ENCODE measurements at places on chromosomes 2 and 18.

DNA sequence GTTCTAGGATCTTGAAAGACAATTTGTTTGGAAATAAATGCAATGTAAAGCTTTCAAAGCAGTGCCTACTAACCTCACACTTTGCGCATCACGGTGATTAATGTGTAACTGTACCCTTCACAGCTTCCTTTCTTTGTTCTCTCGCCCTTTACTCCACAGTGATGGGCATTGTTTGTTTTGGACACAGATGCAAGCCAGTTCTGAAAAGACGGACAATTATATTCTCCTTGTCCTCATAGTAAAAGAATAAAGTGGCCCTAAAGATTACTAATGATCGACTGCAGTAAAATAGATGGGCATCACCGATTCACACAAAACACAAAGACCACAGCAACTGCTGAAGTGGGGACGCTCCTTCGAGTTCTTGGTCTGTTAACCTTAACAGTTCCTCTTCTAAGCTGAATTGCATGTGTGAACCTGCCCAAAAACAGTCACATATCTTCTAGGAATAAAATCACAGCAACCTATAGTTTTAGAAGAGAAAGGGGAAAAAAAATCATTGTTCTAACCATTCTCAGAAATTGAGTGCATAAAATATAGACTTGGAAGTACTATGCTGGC is 7.7 kb downstream of the L3MBTL4 start:
- DNase-seq, result no peak

DNA sequence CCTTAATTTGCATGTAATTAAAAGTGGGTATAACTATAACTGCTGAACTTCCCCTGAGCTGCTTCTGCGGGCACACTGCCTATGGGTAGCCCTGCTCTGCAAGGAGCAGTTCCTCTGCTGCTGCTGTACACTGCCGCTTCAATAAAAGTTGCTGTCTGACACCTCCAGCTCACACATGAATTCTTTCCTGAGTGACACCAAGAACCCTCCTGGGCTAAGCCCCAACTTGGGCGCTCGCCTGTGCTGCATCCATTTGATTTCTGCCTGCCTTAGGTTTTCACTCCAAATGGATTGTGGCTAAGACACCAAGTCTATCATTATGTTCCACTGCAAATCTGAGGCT is 215.7 kb downstream of the ANAPC1 start:
- DNase-seq, result no peak

- DNase-seq, result no peak
Observed at GRCh38 chr2:238106339-238106697, 6.2 kb downstream of the ESPNL start.

DNA sequence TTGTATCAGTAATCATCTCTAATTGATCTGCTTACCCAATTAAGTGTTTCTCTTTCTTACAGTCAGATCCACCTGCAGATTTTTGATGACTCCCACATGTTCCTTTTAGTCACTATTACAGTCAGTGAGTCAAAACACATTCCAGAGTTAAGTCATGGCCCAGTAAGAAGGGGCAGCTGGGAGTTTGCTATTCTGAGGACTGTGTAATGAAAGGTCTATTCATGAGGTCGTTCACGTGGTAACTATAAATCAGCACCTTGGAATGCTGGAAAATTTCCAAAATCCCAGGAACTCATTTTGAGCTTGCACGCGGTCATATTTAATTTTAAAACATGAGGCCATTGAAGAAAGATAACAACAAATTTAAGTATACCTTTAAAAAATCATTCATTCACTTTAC is 252.5 kb downstream of the XIRP2 start:
- no peak for DNase-seq

GRCh38 chr2:165060411-165060810 is 105.1 kb upstream of the SLC38A11 start:
- no peak for DNase-seq

DNA sequence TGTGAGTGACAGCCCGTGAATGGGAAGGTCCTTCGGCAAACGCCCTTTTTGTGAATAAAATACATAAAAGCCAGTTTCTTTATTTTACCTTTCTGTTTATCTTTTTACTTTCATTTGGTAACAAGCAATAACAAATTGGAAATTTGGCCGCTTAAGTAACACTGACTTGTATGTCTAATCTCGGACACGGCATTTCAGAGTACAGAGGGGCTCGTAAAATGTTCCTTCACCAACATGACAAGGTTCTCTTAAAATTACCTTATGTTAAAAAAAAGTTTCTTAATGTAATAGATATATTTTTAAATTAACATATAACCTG is 558 bp upstream of the NEMP2 start:
- DNase-seq, result no peak

Measured in NCI-H187 treated with DMSO at 0.1 percent for 48 hours (cell line).